Osteoblast (primary cell): ENCODE measurements at places on chromosomes 2 and 18. TPM values are rescaled to one million over a fixed set of nuclear protein-coding genes. Genes with fewer than 3 reads are reported as not detected.
A peak's percentile ranks its signal among the peaks of the same experiment; 100 is the strongest.

DNA sequence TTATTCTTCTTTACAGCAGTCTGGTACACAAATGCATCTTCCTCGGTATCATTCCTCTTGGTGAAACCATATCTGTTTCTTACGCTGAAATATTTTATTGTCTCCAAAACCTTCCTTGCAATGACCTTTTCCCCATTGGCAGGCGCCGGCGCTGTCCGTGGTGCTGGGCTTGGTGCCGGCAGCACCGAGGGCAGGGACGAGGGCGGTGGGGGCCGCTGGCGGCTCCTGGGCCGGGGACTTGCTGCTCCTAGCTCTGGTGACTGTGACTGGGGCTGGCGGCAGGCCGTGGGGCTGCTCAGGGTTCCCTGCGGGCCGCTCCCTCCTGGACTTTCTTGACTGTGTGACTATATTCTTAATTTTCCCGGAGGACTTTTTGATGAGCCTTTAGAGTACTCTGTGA is 72.5 kb downstream of the GPR39 start:
- DNase-seq = no peak

The LINC00305 gene
- not detected in 2 replicates for total RNA-seq

The LRATD1 gene
- total RNA-seq = 5.8 and 10.0 TPM in 2 replicates

The IL36RN gene
- total RNA-seq = not detected in 2 replicates

- DNase-seq = peak; percentile 41
These were observed 56.2 kb downstream of the KCNG2 start for GRCh38 chr18:79853993-79854364.

GRCh38 chr18:6731222-6731596 is 1.7 kb downstream of the ARHGAP28 start:
- peak; percentile 78 for DNase-seq

The MYO7B gene
- under 0.01 TPM in 2 replicates for total RNA-seq

DNA sequence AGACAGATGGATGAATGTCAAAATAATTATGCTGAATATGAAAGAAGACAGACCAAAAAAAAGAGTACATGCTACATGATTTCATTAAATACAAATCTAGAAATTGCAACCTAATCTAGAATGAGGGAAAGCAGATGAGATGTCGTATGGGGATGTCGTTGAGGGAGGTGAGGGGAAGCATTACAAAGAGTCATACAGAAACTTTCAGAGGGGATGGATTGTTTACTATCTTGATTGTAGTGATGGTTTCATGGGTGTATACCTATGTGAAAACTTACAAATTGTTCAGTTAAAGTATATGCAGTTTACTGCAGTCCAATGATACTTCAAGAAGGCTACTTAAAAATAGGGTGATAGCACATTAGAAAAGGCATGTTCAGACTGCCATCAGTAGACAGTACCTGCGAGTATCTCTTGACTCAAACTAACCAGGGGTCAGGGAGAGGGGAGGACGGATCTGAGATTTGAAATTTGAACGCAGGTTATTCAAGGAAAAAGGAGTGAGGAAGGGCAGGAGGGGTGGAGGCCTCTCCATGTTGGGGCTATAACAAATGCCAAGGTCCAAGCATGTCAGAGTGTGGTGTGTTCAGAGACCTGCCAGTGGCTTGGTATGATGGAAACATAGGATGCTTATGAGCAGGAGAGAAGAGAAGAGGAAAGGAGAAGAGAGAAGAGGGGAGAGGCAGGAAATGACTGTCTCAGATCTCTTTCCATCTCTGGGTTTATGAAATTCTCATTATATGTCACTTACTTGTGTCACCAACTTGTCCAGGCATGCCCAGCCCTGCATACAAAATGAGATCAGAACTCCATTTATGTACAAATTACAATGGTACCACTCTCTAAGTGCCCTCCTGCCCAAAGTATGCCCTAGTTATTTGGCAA is 257.3 kb upstream of the CXCR4 start:
- DNase-seq = no peak

GRCh38 chr2:175064797-175065196 is 59.6 kb upstream of the CHN1 start:
- no peak for DNase-seq

The EMILIN1 gene
- total RNA-seq = 137 and 138 TPM in 2 replicates

GRCh38 chr2:99692785-99693184 is 203.0 kb upstream of the REV1 start:
- DNase-seq = peak; percentile 51

DNA sequence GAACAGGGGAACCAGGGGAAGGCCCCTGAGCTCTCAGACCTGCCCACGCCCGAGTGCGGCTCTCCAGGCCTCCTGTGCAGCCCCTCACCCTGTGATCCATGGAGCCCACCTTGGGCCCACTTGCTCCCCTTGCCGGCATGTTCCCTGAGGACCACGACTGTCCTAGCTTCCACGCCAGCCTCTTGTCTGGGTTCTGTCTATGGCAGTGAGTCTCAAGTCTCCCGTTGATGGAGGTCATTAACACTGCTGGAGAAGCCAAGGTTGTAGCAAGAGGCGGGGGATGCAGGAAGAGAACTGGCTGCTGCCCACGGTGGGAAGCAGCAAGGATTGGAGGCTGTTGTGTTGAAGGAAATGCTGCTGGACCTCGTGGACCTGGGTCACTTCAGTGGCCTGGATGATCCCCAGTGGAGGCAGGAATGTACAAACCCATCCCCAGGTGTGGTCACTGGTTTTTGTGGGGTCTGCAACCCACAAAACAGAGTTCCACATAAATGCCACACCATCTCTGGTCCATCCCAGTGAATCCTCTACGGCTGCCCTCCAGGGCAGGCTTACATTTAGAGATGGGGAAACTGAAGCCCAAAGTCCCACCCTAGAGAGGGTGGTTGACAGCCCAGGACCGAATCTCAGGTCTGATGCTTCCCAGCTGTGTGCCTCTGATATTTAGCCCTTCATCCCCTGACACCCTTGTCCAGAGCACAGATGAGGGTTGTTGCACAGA is 150.3 kb downstream of the NDUFA10 start:
- no peak for DNase-seq

DNA sequence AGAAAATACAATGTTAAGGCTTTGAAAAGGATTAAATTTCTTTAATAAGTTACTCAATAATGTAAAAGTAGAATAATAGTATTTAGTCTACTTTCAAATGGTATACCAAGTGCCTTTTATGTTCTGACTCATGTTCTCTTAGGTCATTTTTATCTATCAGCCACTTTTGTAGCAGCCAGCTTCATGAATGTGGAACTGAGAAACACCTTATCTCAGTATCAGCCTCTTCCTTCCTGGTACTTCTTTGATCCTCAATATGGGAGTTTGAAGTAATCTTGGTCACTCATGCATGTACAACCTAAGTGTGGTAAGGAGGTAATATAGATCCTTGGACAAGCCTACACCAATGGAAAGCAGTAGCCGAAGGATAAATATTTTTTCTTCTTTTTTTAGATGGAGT is 180.4 kb upstream of the NRXN1 start:
- no peak for DNase-seq

DNA sequence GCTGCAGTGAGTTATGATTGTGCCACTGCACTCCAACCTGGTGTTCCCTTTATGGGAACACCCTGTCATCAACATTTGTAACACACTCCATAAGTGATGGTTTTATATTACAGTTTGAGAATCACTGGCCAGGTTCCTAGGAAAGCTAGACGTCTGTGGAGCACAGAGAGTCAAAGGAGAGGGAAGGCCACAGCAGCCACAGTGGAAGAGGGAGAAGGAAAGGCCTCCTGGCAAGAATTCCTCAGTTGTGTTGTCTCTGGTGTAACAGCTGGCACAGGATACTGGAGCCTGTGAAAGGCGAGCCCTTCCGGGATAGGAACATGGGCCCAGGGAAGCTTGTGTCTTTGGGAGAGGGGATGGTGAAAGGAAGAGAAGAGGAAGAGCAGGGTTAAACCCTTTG is 360.5 kb upstream of the PIK3C3 start:
- no peak for DNase-seq

The FSIP2 gene
- total RNA-seq = under 0.01 TPM in 2 replicates

DNA sequence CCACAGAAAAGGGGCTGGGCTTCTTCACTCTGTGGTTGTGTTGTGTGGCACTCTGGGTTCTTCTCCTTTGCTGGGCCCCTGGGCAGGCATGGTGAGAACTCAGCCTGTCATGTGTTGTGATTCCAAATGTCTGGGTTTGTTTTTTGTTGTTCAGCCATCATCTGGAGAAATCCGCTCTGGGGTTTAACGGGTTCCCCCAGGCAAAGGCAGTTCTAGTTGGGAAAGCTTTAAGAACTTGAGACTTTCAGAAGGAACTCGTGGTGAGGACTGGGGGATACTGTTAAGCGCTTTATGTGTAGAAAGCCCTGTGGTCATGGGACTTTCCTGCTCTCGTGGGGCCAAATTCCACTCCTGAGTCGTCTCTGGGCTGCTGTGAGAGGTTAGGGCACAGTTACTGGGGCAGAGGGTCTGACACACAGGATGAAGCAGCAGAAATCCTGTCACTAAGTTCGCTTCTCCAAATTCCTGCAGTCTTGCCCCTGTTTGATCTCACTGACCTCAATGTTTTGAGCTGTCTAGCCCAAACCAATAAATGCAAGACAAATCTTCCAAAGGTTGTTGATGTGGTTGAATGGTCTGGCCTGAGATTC is 87.7 kb downstream of the RAPGEF4 start:
- no peak for DNase-seq

DNA sequence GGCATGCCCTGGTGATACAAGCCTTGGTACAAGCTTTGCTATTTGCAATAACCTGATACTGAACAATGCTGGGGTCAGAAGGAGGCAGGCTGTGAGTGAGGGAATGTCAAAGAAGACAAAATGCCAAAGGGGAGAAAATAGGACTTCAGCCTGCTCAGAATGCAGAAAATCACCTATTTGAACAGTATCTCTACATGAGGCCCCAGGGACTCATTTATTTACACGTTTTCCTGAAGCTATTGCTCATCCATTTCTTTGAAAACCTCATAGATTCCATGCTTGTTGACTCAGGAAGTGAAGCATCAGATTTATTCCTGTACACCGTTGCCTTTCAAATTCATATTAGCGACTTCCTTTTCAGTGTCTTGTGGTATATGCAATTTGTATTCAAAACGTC is 69.4 kb upstream of the CBLN2 start:
- DNase-seq = no peak

The CASP8 gene
- total RNA-seq = 19.4 and 23.2 TPM in 2 replicates

DNA sequence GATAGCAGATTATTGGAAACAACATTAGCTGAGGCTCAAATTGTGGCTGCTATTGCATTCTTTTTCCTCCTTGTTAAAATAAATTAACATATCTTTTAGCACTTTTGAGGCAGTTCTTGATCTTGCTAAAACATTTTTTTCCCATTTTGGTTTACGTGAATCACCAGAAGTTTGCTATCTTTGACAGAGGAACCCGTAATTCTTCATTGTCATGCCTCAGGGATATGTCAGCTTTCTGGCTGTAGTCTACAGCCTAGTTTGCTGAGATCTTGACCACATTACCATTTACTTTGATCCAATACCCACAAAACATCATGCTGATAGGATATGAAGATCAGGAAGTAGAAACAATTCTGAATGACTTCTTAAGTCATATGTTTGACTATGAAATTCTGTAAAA is 25.1 kb upstream of the FANCL start:
- DNase-seq = no peak

DNA sequence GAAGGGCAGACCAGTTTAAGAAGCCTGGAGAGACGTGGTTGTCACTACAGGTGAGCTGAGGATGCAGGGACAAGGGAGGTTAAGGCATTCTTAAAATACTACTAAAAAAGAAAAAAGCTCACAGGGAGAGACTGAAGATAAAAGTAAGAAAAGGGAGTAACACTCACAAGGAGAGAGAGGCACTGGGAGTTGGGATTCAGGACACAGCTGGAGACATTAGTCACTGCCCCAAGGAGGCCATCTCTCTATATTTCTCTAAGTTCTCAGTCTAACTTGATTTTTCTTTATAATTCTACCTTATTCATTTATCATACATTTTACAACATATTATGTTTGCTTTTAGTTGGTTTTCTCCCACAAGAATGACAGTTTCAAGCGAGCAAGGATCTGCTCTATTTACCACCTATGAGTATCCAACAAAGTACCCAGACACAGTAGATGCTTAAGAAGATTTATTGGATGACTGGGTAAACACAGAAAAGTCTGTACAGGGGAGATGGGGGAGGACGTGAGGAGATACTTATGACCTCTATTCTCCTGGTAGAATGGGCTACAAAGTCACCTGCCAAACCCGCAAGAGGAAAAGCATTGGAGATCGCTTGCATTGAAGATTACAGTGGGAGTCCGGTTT is 2.2 kb downstream of the SERPINE2 start:
- DNase-seq = no peak

DNA sequence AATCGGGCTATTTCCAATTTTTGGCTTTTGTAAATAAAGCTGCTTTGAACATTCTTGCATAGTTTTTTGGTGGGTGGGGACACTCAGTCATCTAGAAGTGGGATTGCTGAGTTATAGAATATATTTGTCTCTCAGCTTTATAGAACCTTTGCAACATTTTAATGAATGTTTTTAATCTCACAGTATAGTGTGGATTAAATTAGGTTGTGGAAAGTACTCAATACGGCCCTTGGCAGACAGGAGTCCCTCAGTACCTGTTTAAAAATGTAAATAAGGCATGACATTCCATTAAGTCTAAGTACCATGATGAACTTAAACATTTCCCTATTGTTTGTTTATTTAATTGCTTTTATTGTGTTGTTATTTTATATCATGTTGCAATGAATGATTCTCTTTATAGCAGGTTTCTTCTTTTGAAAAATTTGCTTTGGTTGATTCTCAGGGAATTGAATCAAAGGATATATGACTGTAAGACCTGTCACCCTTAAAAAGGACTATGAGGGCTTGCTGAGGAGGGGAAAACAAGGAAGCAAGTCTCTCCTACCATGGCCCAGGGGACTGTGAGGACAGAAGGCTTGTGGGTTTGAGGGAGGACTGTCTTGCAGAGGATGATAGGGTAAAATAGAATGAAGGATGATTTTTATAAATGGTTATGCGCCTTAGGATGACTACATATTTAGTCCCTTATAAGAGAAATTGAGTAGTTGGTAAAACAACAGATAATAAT is 165.1 kb downstream of the RPIA start:
- DNase-seq = no peak

The NAPG gene
- total RNA-seq = 43.9 and 47.4 TPM in 2 replicates

DNA sequence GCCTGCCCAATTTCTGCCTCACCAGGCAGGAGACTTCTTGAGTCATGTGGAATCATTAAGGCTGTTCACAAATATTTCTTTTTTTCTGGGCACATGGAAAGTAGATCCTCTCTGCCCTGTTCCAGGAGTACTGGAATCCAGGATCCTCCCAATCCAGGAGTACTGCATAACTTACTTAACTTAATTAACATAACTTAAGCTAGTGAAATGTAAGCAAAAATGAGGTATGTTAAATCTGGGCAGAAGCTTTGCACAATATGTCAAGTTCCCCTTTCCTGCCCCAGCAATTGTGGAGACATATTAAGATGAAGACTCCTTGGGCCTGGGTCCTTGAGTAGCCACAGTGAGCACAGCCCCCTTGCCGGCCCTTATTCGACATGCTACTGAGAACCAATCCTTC is 3.2 kb downstream of the CD207 start:
- DNase-seq = no peak

GRCh38 chr2:7649461-7650228 is 732.4 kb downstream of the RNF144A start:
- no peak for DNase-seq

- DNase-seq = no peak
These were observed 84.9 kb downstream of the ACKR3 start for GRCh38 chr2:236654496-236654895.

- DNase-seq = peak; percentile 84
These were observed 168.6 kb upstream of the SIX2 start for GRCh38 chr2:45177870-45178269.

The ZSWIM2 gene
- 0.29 TPM in 1 of 2 replicates, not detected in the other for total RNA-seq

- DNase-seq = no peak
These were observed 3.4 kb upstream of the DHRS9 start for GRCh38 chr2:169065864-169066517.

The VWA3B gene
- total RNA-seq = 0.59 TPM in 1 of 2 replicates, not detected in the other
